AML-193 (cell line): ENCODE measurements at places on chromosomes 7 and 10.

- no peak for DNase-seq
Measured at GRCh38 chr7:154968336-154969001, 34.5 kb downstream of the PAXIP1 start.

- DNase-seq: no peak
Measured at GRCh38 chr7:128774029-128774689, 1.4 kb downstream of the OPN1SW start.

DNA sequence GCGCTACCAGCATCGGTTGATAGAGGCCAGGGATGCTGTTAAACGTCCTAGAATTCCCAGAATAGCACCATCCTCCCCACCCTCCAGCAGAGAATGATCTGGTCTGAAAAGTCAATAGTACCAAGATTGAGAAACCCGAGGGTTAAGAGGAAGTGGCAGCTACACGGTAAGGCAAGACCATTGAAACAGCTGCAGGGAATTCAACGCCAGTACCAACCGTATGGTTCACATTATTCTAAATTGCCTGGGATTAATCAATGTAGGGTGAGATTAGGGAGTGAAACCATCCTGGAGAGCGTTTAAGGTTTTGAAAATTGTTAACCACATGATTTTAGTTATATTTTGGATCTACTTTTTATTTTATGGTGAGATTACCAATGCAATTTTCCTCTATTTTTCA, 352.2 kb downstream of the PRPF18 start:
- DNase-seq: no peak

GRCh38 chr7:85773116-85773728, 586.4 kb upstream of the SEMA3D start:
- no peak for DNase-seq

GRCh38 chr10:103064956-103065355, 128.1 kb downstream of the NT5C2 start:
- DNase-seq: no peak

DNA sequence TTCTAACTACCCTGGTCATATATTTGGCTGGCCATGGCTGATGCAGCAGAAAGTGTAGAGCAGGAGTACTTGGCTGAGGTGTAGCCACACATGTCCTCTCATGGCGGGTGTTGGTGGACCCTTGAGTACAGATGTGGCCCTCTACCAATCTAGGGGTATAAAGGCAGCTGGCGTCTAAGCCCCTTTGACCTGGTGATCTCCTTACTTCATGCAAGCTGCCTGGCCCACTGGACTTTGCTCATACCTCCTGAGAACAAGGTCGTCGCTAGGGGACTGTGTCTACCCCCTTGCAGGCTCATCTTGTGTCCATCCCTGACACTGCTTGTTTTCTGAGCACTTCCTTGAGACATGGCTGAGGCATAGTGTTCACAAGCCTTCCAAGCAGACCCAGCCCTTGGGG, 287.8 kb downstream of the RPS24 start:
- DNase-seq: no peak
